MG63 (cell line): ENCODE measurements at places on chromosomes 5 and 9. TPM values are rescaled to one million over a fixed set of nuclear protein-coding genes. Genes with fewer than 3 reads are reported as not detected.

SMIM32 gene
- 0.26 TPM in 1 of 2 replicates, not detected in the other for total RNA-seq

CATSPER3 gene
- total RNA-seq: 0.59 and 1.5 TPM in 2 replicates

SLC28A3 gene
- not detected in 2 replicates for total RNA-seq

APBB3 gene
- total RNA-seq: 7.2 and 12.5 TPM in 2 replicates

PHYHD1 gene
- total RNA-seq: not detected in 2 replicates

CYLC2 gene
- not detected in 2 replicates for total RNA-seq

CHMP5 gene
- 55.7 and 62.7 TPM in 2 replicates for total RNA-seq
